CD4-positive, alpha-beta T cell treated with Interleukin-17A for 4 hours (primary cell): ENCODE measurements at places on chromosomes 7 and 10.

- DNase-seq = no peak
These were observed at the start of gene AQP1 for GRCh38 chr7:30911561-30911969. TSS of gene AQP1 (plus strand) at chr7:30911853. CDS start at chr7:30911910, 57 bp downstream.

DNA sequence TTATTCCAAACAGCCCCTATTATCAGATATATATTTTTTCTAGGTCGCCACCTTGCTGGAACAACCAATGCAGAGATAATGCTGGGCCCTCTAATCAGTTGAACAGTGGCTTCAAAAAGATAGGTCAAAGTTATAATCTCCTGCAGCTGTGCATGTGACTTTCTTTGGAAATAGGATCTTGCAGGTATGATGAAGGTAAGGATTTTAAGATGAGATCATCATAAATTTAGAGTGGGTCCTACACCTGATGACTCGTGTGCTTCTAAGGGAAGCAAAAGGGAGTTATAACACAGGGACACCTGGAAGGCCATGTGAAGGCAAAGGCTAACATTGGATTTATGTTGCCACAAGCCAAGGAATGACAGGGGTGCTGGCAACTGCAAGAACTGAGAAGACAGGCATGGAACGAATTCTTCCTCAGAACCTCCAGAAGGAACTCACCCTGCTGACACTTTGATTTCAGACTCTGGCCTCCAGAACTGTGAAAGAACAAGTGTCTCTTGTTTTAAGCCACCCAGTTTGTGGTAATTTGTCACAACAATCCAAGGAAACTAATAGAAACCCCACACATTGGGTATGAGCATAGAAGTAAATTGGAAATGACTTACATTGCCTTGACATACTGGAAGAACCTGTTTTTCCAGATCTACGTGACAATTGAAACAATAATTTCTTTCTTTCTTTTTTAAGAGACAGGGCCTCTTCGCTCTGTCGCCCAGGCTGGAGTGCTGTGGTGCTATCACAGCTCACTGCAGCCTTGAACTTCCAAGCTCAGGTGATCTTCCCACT is 34.4 kb downstream of the CCDC71L start:
- no peak for DNase-seq

DNA sequence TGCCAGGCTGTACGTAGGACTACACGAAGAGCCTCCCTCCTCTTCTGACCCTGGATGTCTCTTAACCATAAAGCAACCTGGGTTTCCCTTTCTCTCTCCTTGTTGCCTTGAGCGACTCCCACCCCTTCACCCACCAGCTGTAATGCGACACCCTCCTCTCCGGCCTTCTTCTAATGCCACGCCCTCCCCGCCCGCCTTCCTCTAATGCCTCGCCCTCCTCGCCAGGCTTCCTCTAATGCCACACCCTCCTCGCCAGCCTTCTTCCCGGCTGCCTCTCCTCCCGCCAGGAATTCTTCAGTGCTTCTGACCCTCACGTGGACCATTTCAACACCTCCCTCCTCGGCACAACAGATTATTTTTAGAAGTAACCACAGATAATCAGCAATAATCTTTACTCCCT is 348.5 kb upstream of the SHH start:
- no peak for DNase-seq

GRCh38 chr10:33258967-33259366 is 75.5 kb downstream of the NRP1 start:
- DNase-seq = no peak

GRCh38 chr7:152866791-152867501 is 107.4 kb downstream of the ACTR3B start:
- no peak for DNase-seq

DNA sequence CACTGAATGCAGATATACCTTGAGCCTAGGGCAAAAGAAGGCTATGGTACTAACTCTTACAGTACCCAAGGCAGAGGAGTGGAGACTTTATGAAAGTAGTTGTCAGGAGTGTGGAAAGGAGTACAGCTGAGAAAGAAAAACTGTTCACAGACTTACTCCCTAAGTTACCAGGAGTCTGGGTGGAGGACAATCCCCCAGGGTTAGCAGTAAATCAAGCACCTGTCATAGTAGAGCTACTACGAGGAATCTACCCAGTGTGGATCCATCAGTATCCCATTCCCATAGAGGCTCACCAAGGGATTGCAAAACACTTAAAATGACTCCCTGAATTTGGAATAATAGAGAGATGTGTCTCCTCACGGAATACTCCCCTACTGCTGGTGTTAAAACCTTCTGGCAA is 10.1 kb upstream of the ZNF33B start:
- no peak for DNase-seq

DNA sequence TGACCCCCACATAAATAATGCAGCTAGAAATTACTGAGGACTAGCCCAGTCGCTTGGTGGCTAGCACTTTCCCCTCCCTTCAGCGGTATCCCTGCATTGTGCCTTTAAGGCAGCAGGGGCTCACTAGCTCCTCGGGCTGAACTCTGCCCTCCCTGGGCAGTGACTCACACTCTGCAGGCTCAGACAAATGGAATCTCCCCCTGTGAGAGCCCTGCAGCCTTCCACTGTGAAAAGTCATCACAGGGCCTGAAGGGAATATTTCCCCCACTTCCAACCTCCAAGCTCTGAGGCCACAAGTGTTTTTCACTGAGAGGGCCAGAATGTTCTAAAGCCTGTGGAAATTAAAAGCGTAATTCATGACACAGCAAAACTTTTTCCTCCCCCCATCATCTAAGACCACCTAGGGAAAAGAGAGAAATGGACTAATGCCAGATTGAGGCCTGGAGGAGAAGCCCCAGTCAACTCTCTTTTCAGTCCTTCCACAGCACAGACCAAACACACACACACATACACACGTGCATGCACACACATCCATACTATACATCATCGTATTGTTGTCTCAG is 93.6 kb upstream of the COL1A2 start:
- no peak for DNase-seq

DNA sequence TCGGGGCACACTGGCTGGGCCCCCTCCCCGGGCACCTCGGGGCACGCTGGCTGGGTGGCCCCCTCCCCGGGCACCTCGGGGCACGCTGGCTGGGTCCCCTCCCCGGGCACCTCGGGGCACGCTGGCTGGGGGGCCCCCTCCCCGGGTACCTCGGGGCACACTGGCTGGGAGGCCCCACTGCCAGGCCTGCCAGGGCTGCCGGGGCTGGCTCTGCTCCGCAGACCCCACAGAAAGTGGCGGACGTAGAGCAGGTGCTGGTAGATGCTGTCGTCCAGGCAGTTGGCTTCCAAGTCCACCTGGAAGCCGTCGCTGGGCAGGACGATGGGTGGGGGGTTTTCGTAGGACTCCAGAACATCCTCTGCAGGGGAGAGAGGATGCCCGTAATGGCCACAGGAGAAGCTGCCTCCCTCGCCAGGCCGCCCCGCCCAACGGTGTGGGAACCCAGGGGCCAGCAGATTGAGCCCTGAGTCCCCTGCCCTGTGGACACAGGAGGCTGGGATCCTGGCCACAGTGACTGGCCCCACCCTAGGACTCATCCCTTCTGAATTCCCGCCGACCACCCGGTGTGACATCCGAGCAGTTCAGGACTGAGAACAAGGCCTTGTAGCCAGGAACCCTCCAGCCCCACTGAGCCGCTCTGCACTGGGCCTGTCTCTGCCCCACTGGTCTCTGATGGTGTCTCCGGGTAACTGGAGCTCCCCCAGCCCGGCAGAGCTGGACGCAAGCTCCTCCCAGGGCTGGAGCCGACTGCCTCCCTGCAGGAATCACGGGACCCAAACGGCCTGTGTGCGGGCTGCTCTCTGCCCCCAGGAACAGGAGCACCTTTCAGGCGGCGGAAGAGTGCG is 28.2 kb downstream of the AP5Z1 start:
- no peak for DNase-seq

- no peak for DNase-seq
These were observed 114.7 kb downstream of the CHN2 start for GRCh38 chr7:29309041-29309854.

- DNase-seq = no peak
These were observed 155.4 kb downstream of the POU6F2 start for GRCh38 chr7:39133088-39133487.

DNA sequence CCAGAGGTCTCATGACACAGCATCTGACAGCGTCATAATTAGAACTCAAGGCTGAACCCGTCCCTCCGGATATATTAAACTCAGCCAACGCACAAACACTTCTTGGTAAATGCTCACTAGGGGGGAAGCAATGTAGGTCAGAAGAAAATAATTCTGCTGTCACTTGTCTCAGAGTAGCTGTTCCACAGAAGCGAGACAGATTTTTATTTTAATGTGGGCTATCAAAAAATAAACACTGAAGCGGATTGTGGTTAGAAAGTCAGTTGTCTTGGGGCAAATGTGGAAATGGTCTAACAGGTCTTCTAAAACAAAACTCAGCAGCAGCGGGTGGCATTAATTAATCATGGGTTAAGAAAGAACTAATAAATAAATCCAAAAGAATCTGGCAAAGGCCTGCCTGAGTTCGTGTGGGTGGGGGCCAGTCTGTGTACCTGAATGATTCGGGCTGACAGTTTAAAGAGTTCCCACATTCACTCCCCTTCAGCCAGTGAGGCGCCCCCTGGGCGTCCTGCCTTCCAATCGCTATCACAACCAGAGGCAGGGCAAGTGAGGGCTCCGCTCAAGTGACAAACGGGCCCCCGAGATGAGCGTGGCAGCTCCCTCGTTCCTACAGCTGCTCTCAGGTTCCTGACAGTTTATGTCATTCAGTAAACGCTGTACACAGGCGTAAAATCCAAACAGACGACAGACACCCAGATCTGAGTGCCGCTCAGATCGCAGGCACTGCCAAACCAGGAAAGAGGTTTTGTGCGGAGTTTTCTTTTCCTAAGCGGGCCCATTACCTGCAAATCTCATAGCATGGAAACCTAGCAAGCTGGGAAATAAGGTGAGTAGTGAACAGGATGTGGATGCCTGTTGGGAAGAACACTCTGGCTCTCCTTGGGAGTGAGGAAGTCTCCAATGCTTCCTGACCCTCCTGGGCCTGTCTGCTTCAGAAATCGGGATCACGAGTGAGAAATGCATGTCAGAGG is 52.9 kb downstream of the NRAP start:
- no peak for DNase-seq

GRCh38 chr7:71472962-71473361 is 341.0 kb downstream of the GALNT17 start:
- no peak for DNase-seq

DNA sequence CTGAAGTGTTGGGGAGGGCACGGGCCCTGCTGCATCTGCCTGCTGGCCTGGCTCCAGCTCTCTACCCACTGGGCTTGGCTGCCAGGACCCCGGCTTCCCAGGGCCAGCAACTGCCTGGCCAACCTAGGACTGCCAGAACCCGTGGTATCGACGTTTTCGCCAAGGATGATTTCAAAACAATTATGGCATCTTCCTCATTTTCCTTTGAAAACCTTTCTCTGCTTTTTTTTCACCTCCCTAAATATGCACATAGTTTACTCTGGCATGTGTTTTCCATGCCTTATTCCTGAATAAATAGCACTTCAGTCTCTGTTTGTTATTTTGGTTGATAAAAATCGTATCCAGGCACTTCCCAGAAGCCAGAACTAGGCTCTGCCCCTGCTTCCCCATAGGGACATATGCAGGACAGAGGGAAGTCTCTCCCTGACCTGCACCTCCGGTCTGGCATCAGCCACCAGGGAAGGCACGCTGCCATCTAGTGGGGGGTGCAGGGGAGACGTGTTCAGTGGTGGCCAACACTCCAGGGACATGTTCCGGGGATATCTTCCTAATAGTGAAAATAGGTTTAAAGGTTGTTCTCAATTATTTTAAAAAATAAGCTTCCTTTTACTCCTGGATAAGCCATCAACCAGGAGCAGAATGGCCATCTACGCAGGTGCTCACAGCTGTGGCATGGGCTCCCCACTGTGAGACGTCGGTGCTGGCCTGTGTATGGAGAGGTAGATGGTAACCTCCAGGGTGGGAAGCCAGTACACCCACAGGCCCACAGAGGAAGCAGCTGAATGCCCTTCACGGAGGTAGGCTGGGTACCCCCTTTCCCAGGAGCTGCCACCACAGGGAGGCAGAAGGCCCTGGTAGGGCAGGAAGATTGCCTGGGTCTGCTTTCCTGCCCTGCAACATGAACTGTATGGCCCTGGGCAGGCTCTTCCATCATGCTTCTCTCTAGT is 30.7 kb upstream of the ANTXRL start:
- DNase-seq = peak; percentile 69

DNA sequence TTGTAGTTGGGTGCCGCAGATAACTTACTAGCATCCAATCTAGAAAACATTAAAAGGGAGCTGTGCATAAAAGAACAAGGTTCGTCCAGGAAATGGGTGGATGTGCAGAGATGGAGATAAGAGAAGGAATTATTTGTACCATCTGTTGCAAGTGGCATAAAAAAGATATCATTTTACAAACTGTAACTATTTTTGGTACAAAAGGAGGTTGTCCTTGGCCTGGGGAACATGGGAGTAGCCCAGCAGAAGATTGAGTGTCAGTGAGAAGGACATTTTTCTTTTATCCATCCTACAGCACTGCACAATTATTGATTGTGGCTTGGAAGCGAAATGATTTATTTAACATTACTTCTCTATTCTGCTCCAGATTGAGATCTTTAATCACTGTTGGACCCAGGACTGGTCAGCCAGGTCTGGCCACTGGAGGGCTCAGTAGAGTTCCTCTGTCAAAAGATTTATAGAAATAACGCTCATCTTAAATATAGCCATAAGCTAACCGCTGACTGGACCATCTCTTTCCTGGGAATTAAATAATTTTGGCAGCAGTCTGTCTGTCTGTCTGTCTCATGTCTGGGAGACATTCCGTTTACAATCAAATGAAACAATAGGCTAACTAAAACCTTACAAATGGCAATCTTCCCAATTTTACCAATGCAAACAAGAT is 254.1 kb downstream of the KIAA1217 start:
- DNase-seq = no peak

- DNase-seq = no peak
These were observed 13.0 kb upstream of the KCNIP2 start for GRCh38 chr10:101856626-101857025.

DNA sequence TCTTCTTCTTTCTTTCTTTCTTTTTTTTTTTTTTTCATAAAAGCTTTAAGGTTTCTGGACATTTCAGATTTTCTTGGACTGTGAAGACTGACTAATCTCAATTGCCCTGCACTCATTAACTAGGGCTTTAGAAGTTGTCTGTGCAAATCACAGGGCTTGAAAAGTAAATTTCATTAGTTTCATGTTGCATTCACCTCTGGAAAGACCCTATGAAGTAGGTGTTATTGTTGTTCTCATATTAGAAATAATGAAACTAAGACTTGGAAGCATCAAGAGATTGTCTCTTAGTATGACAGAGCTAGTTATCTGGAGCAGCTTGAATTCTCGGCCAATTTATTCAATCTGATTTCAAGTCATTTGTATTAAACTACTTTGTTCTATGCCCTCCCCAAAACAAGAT is 28.2 kb upstream of the SEMA3D start:
- no peak for DNase-seq

DNA sequence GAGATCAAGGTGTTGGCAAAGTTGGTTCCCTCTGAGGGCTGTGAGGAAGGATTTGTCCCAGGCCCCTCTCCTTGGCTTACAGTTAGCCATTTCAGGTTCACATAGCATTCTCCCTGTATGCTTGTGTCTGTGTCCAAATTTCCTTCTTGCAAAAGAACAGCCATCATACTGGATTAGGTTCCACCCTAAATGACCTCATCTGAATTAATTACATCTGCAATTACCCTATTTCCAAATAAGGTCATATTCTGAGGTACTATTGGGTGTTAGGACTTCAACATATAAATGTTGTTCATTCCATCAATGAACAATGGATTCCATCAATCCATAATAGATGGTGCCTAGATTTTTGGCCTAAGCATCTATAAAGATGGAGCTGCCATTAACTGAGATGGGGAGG is 16.2 kb upstream of the LRRC17 start:
- no peak for DNase-seq

- DNase-seq = no peak
These were observed 13.9 kb downstream of the NAPEPLD start for GRCh38 chr7:103134836-103135554.

GRCh38 chr7:49308787-49309186 is 384.4 kb downstream of the CDC14C start:
- DNase-seq = no peak
